ENCODE measurements at places on chromosomes 6 and 20.

GRCh38 chr20:59850018-59850641 lies 83.3 kb downstream of the SYCP2 start:
- peak; percentile 45 for DNase-seq

GRCh38 chr6:108288742-108289141 lies 6.1 kb upstream of the AFG1L start:
- no peak for DNase-seq

DNA sequence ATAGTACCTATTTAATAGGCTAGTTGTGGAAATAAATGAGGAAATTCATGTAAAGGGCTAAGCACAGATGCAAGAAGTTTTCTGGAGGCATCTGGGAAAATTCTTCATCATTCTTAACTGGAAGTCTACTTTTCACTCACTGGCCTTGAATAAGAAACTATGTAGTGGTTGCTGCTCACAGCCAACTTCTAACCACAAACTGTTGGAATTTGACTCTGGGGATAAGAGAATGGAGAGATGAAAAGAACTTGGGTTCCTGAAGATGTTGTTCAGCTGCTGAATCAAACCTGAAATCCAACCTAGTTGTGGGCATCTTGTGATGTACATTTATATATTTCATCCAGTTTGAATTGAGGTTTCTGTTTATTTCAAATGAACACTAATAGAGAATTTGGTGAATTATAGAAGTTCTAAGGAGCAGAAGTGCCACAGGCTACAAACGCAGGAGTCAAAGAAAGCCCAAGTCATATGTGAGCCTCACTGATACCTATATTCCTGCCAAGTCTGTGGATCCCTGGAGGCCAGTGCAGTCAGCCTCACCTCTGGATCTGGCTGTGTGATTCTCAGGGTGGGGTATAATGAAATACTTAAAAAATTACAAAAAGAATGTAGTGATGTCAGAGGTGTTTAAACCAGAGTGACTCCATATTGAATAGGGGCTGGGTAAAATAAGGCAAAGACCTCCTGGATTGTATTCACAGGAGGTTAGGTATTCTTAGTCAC lies 18.7 kb upstream of the MEI4 start:
- no peak for DNase-seq

DNA sequence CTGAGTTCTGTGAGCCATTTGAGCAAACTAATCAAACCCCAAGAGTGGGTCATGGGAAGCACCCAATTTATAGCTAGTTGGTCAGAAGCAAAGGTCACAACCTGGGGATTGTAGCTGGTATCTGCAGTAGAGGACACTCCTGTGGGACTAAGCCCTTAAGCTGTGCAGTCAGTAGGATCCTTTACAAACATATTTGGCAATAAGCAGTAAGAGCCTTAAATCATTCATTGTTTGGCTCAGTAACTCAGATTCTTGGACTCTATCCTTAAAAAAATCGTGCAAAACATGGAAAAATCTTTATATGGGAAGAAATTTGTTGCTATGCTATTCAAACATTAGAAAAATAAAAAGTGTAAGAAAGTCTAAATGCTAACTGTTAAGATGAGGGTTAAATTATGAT lies 29.9 kb downstream of the FRK start:
- DNase-seq, result peak; percentile 57

- peak; percentile 58 for DNase-seq
Observed at GRCh38 chr6:168884646-168885086, 369.0 kb downstream of the THBS2 start.

Measured in fibroblast of the aortic adventitia (primary cell).